ENCODE measurements at places on chromosomes 7 and 10. TPM values are rescaled to one million over a fixed set of nuclear protein-coding genes. Genes with fewer than 3 reads are reported as not detected.

ANXA8 gene
- 0.72 TPM for total RNA-seq

ZNF853 gene
- 1.4 TPM for total RNA-seq

AP4M1 gene
- total RNA-seq, result 42.6 TPM

AUTS2 gene
- 2.5 TPM for total RNA-seq

DIP2C gene
- 13.2 TPM for total RNA-seq

AQP1 gene
- total RNA-seq, result 0.57 TPM

DNA sequence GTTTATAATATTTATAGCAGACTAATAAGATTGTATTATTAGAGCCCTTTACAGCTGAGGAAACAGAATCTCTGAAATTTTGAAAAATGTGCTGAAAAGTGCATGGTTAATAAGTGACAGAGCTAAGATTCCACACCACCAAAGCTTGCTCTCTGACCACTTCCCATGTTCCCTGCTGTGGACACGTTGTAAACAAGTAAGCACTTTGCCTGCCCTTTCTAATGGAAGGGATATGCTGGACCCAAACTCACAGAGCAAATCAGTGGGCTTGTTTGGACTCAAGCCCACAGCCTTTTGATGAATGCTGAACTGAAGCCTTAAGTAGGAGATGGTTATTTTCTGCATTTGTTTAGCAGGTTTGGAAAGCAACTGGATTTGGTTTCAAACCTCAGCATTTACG lies 214.0 kb upstream of the TMEM72 start:
- H3K4me1 ChIP-seq, result no peaks in the 10 kb centered on the region
- H3K27me3 ChIP-seq, result no peaks in the 10 kb centered on the region
- no peak overlapping the region for H3K4me3 ChIP-seq
- H3K36me3 ChIP-seq, result no peaks in the 10 kb centered on the region

GRCh38 chr10:4280461-4281189 lies 495.6 kb upstream of the KLF6 start:
- peaks cover 9% of the 10 kb centered on the region for H3K4me1 ChIP-seq
- no peak overlapping the region for H3K4me3 ChIP-seq
- peak overlapping the region; percentile 83 for H3K27ac ChIP-seq
- H3K27me3 ChIP-seq, result no peaks in the 10 kb centered on the region

GRCh38 chr10:72275351-72276012 lies 1.8 kb downstream of the DDIT4 start:
- peak overlapping the region; percentile 91 for H3K27ac ChIP-seq
- no peak for DNase-seq
- peak overlapping the region; percentile 93 for H3K4me3 ChIP-seq
- no peaks in the 10 kb centered on the region for H3K27me3 ChIP-seq
- peaks cover 48% of the 10 kb centered on the region for H3K4me1 ChIP-seq
- H3K36me3 ChIP-seq, result no peaks in the 10 kb centered on the region

GRCh38 chr10:32693441-32693979 lies 247.6 kb downstream of the CCDC7 start:
- no peak for DNase-seq
- H3K4me3 ChIP-seq, result no peak overlapping the region
- H3K36me3 ChIP-seq, result no peaks in the 10 kb centered on the region
- H3K27ac ChIP-seq, result no peak overlapping the region
- no peaks in the 10 kb centered on the region for H3K4me1 ChIP-seq

- no peak overlapping the region for H3K27ac ChIP-seq
- no peaks in the 10 kb centered on the region for H3K4me1 ChIP-seq
- no peak for DNase-seq
Measured at GRCh38 chr10:44309939-44310761, 74.7 kb downstream of the CXCL12 start.

- no peak overlapping the region for H3K4me3 ChIP-seq
- H3K27me3 ChIP-seq, result no peaks in the 10 kb centered on the region
- H3K36me3 ChIP-seq, result 0 out of 2 replicates have a peak, but pooled peaks cover 2% of the 10 kb centered on the region
Measured at GRCh38 chr7:94146408-94146807, 142.3 kb upstream of the BET1 start.

GRCh38 chr10:35043796-35044344 lies 46.3 kb downstream of the CUL2 start:
- no peaks in the 10 kb centered on the region for H3K4me1 ChIP-seq
- H3K27me3 ChIP-seq, result no peaks in the 10 kb centered on the region
- no peak overlapping the region for H3K27ac ChIP-seq
- peaks cover 4% of the 10 kb centered on the region for H3K36me3 ChIP-seq
- DNase-seq, result no peak

- H3K27ac ChIP-seq, result no peak overlapping the region
- no peak for DNase-seq
- no peak overlapping the region for H3K4me3 ChIP-seq
- H3K36me3 ChIP-seq, result no peaks in the 10 kb centered on the region
- peaks cover 8% of the 10 kb centered on the region for H3K27me3 ChIP-seq
Measured at GRCh38 chr7:99788554-99788953, 4.6 kb upstream of the CYP3A4 start.

GRCh38 chr7:37128327-37129034 lies 320.2 kb downstream of the ELMO1 start:
- H3K27me3 ChIP-seq, result no peaks in the 10 kb centered on the region
- H3K4me1 ChIP-seq, result no peaks in the 10 kb centered on the region
- DNase-seq, result no peak
- H3K27ac ChIP-seq, result no peak overlapping the region

DNA sequence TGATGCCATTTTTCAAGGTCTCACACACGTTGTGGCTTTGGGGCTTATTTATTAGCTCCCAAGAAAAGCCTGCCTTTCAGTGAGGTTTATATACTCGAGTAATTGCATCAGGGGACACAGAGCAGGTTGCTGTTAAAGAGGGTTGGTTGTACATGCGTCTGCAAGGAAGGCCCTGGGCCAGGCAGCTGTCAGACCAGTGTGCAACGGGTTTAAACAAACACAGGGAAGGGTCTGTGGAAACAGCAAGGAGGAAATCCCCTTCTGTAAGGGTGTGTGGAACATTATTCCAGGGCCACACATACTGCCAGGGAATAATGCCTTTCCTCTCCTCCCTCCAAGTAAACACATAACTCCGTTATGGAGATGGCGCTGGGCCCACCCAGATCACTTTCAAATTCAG lies 1.7 kb upstream of the CHST15 start:
- DNase-seq, result no peak
- H3K27ac ChIP-seq, result peak overlapping the region; percentile 74
- H3K4me3 ChIP-seq, result peak overlapping the region; percentile 64
- H3K4me1 ChIP-seq, result peaks cover 21% of the 10 kb centered on the region

DNA sequence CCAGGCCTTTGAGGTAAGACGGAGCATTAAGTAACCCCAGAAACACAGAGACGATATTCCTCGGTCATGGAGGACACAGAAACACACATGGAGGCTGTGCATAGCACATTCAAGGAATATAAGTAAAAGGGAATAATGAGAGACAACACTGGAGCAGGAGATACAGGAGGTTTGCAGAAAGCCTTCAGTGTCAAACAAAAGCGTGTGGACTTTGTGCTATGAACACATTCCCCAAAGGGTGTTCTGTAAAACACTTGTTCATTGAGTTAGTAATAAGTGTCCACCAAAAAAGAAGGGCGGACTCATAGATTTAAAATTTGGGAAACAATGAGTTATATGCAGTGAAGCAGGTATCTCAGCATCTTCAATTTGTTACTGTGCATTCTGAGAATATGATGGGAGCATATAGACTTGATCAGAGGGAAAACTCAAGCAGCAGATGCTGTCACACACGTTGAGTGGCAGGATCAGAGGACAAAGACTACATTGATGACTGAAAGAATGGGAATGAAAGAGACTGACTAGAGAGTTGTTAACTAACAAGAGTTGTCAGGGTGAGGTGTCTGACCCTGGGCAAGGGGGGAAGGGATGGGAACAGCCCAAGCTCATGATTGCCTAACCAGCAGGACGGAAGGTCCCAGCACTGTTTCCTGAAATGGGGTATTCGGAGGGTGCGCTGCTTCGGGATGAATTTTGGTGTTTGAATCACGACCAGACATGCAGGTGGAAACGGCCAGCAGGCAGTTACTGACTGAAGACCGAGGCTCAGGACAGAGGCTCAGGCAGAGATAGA lies 85.2 kb upstream of the VIPR2 start:
- DNase-seq, result no peak
- no peaks in the 10 kb centered on the region for H3K27me3 ChIP-seq
- H3K36me3 ChIP-seq, result no peaks in the 10 kb centered on the region
- no peak overlapping the region for H3K27ac ChIP-seq
- no peaks in the 10 kb centered on the region for H3K4me1 ChIP-seq
- no peak overlapping the region for H3K4me3 ChIP-seq

- DNase-seq, result no peak
- no peaks in the 10 kb centered on the region for H3K36me3 ChIP-seq
- no peak overlapping the region for H3K4me3 ChIP-seq
- H3K27me3 ChIP-seq, result no peaks in the 10 kb centered on the region
- no peak overlapping the region for H3K27ac ChIP-seq
Measured at GRCh38 chr10:103473261-103473671, 5.8 kb downstream of the CALHM3 start.

DNA sequence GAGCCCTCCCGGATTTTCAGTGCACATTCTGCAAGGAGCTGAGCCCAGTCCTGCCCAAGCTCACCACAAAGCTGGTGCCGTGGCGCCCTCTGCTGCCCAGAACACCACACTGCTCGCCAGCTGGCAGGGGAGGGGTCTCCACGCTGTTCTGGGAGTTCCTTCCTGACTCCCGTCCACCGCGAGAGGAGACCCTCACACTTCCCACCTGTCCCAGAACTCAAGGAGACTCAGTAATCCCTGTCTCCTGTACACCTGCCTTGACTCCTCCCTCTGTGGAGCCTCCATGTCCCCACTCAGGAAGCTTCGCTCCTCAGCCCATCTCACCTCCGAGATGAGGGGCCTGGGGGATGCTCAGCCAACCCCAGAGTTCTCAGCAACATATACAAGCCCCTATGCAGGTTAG lies 11.3 kb downstream of the C10orf105 start:
- peaks cover 3% of the 10 kb centered on the region for H3K4me1 ChIP-seq
- H3K27me3 ChIP-seq, result no peaks in the 10 kb centered on the region
- no peak overlapping the region for H3K27ac ChIP-seq
- no peak overlapping the region for H3K4me3 ChIP-seq
- DNase-seq, result peak; percentile 35

DNA sequence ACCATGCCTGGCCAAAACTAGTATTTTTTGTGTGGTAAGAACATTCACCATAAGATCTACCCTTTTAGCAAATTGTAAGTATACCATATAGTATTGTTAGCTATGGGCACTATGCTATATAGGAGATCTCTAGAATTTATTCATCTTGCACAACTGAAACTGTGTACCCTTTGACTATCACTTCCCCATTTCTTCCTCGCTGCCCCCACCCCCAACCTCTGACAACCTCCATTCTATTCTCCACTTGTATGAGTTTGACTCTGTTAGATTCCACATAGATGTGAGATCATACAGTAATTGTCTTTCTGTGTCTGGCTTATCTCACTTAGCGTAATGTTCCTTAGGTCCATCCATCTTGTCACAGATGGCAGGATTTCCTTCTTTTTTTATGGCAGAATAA lies 3.6 kb downstream of the CASP7 start:
- peaks cover 13% of the 10 kb centered on the region for H3K4me1 ChIP-seq
- no peak overlapping the region for H3K4me3 ChIP-seq
- H3K27ac ChIP-seq, result no peak overlapping the region
- DNase-seq, result no peak
- peaks cover 6% of the 10 kb centered on the region for H3K36me3 ChIP-seq

DNA sequence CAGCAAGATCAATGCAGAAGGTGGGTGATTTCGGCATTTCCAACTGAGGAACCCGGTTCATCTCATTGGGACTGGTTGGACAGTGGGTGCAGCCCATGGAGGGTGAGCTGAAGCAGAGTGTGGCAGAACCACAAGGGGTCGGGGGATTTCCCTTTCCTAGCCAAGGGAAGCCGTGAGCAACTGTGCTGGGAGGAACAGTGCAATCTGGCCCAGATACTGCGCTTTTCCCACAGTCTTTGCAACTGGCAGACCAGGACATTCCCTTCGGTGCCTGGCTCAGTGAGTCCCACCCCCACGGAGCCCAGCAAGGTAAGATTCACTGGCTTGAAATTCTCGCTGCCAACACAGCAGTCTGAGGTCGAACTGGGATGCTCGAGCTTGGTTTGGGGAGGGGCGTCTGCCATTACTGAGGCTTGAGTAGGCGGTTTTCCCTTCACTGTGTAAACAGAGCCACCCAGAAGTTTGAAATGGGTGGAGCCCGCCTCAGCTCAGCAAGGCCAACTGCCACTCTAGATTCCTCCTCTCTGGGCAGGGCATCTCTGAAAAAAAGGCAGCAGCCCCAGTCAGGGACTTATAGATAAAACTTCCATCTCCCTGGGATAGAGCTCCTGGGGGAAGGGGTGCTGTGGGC lies 58.6 kb upstream of the SLC26A5 start:
- no peak for DNase-seq
- H3K36me3 ChIP-seq, result no peaks in the 10 kb centered on the region
- H3K4me3 ChIP-seq, result no peak overlapping the region
- H3K27me3 ChIP-seq, result peaks cover 5% of the 10 kb centered on the region
- H3K4me1 ChIP-seq, result no peaks in the 10 kb centered on the region

DNA sequence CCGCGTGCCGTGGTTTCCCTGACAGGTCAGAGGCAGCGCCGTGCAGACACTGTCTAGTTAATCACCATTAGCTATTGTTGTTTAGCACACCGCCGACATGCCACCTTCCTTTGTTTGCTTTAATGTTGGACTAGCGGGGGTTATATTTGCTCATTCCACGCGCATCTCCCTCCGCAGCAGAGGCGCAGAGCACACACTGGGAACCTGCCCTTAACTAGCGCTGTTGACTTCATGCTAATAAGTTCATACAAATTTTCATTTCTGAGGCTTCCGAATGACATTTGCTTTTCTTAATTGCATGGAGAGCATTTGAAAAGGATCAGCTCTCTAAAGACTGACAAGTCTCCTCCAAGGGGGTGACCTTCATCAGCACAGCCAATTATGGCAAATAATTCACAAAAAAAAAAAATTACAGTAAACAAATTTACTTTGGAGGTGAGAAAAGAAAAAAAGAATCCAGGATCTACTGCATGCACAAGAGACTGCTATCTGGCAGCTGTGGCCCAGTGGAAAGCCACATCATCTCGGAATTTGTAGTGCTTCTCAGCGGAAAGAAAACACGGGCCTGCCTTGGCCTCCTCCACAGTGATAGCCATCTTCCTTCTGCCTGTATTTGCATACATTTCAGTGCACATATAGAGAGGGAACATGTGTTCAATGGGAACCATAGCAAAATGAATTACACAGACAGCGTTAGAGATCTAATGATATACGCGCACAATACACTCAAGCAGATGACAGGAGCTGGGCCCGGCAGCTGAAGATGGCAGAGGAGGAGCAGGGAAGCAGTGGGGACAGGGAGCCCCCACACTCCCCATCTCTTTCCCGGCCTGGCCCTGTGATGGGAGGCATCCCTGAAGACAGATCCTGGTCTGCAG lies 94.2 kb downstream of the EBF3 start:
- no peaks in the 10 kb centered on the region for H3K36me3 ChIP-seq
- no peak overlapping the region for H3K4me3 ChIP-seq
